CD4-positive, alpha-beta T cell treated with Interleukin-15 for 4 hours (primary cell): ENCODE measurements at places on chromosomes 11 and 22.

DNA sequence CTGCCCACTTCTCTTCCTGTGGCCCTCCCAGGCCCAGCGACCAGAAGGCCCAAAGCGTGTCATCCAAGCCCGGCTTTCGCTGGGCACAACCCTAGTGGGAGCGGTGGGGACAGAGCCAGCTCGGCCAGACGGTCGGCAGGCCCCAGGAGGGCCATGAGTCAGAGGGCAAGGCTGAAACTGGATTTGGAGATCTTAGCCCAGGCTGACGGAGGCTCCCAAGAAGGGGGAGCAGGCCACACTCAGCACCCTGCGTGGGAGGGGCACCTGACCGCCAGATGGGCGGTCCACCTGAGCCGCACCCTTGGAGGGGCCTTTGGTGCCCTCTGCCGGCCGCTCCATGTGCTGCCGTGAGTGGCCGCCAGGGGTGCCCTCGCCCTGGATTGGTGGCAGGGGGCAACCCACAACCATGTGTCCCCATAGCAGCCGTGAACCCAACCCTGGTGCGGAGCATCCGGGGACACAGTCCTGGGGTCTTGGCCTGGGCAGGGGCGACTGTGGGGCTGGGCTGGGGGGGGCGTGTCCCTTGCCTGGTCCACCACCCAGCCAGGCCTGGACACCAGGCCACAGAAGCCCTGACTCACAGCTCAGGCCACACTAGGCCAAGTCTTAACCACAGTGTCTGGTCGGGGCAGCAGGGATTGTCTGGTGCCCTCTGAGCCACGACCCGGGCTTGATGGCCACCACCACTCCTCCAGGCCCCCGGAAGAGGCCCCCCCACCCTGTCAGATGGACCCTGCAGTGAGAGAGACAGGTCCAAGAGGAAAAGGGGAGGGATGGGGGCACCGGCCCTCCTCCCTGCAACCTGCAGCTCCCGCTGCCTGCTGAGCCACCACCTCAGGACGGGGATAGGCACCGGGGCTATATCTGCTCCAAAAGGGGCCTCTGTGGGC, 19.2 kb upstream of the TALDO1 start:
- DNase-seq = peak; percentile 80

GRCh38 chr22:23142546-23143105, 836 bp upstream of the RSPH14 start:
- DNase-seq = no peak

- no peak for DNase-seq
These were observed 230.0 kb upstream of the MTNR1B start for GRCh38 chr11:92739491-92739890.

DNA sequence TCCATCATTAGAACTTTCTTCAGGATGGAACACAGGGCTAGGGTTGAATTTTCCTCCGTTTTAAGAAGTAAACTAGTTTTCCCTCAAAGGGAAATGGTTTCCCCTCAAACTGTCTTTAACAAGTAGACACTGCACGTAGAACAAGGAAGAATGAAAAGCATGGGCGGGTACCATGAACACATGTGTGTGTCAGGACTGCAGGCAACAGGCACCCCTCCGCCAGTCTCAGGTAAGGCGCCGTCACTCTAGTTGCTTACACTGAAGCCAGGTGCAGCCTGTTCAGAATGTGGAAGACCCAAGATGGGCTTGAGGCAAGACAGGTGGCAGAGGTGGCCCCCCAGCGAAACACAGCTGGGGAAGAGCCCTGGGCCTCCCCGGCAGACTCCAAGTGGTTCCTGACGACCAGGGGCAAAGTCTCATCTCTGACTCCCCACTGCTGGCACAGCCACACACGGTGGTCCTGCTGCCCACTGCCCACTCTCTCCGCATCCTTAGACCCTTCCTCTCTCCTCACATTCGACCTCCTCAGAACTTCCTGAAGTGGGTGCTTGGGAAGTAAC, 25.4 kb upstream of the MOB2 start:
- DNase-seq = no peak

- peak; percentile 70 for DNase-seq
These were observed 27.8 kb upstream of the PPARA start for GRCh38 chr22:46122511-46122971.

DNA sequence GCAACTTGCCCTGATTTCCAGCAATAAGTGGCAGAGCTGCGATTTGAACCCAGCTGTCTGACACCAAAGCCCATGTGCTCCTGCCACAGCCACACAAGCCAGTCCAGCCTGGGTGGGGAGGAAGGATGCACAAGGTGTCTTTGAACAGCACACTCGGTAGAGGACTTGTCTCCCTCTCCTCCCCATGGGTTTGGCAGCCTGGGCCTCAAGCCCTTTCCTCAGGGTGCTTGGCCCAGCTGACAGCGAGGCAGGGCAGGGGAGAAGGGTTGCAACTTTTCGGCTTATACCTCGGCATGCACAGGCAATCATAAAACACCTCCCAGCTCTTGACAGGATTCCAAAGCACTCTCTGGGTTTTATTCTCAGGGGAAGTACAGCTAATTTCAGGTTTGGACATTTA, 19.3 kb downstream of the ASPHD2 start:
- DNase-seq = no peak

DNA sequence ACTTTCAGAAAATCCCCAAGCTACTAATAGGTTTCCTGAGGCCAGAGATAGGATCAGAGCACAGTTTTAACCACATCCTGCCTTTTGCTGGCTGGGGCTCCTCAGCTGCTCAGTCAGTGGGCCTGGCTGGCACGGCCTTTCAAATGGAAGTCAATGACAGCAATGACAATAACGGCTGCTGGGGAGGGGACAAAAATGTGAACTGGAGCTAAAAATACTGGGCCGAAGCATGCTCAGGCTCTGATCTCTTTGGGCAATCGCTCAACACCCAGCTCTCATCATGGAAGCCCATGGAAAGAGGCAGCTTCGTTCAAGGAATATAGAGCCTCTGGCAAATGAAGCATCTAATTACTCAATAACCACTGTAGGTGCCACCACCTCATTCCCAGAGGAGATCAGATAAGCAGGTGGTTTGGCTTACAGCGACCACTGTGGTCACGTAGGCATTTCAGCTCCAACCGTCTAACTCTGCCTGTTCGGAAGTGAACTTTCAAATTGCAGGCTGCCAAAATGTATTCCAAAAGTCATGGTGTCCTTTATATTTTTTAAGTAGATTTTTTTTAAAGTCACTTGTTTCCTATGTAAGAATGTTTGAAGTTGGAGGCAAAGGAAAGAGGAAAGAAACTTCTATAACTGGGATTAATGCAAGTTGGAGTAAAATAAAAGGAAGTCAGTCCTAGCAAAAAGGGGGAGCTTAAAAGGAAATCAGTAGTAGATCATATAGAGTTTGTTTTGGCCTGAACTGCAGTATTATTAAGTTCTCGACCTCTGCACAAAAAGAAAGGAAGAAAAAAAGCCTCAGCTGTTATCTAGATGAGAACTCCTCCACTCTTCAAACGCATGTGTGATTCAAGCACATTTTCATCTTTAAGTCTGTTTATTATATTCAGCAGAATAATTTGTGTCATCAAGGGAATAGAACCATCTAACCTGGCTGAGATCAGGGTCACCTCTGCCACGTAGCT, 14.1 kb downstream of the WT1 start:
- peak; percentile 40 for DNase-seq

- no peak for DNase-seq
These were observed 27.3 kb upstream of the TMEM86A start for GRCh38 chr11:18671246-18671645.

- DNase-seq = no peak
These were observed 8.9 kb upstream of the CLDN5 start for GRCh38 chr22:19533049-19533626.

DNA sequence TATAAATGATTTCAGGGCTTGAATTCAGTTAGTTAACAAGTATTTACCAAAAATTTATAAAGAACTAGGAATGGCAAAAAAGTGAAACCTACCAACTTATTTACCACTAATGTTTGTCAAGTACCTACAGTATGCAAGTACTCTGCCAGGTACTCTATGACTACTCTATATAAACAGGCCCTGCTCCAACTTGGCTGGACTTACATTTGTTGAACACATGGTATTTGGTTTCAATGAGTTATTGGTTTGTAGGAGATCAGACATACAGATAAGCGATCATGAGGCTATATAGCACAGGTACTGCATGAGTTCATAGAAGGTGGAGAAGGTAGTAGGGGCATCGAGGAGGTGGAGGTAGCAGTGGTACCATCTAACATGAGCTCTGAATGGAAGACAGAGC, 159.9 kb upstream of the PDGFD start:
- DNase-seq = no peak

GRCh38 chr11:34157163-34157562, 51.7 kb downstream of the NAT10 start:
- no peak for DNase-seq

DNA sequence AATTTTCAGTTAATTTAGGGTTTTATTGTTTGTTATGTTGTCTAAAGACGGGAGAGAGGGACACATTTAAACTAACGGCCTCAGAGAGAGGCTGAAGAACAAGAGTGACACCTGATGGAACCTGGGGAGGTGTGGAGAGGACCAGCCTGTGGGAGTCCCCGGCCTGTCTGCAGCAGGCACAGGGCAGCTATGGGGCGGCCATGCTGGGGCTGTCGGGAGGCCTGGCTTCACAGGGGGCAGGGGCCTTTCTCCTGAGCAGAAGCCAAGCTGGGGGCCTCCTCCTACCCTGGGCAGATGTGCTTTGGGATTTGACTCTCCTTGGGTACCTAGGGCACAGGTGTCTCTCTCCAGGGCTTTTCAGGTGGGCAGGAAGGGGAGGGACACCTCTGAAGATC, 21.9 kb downstream of the RELT start:
- DNase-seq = no peak

DNA sequence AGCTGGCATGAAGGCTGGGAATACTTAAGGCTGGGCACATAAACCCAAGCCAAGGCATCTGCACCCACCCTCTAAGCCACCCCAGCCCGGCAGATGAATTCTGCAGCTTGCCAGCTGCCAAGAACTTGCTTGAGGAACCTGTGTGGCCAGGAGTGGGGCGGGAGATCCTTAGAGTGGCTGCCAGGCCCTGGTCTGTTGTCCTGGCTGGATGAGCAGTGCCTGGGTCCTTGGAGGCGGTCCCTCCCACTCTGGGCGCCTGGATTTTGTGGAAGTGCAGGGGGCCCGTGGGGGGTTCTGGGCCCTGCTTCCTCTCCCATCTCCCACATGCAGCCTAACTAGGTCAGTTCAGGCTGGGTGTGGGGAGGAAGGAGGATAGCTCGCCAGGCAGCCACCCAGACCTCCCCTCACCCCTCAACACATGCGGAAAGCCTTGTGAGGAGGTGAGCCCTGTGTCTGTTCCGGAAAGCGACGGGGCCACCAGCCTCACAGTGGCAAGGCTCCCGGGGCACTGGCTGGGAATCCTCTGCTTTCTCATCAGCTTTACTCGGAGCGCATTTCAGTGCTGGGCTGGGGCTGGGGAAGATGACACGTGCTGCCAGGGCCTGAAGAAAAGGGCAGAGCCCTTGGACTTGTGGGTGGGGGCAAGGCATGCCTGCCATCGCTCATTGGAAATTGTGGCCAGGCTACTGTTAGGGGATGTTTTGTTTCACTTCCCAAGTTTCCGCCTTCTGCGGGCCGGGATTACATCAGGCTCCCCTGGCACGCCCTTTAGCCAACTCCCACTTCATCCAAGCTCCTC, 8.4 kb downstream of the DAGLA start:
- no peak for DNase-seq

GRCh38 chr11:65266210-65266609, 4.4 kb downstream of the POLA2 start:
- DNase-seq = no peak

DNA sequence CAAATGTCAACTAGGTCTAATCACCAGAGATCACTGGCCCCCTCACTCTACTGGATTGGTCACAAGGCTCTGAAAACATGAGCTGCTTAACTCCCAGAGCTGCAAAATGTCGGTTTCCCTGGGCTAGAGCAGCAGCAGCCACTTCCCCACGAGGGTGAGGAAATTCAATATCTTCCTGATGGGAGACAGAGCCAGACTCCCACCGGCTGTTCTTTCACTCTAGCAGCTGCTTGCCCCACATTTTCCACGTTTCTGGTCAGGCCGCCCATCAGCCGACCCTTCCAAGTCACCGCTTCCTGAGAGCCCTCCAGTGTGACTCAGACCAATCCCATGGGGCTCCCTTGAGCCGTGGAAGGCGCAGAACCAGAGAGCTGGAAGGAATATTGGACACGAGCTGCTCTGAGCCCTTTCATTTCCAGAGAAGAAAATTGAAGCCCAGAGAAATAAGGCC, 227.0 kb downstream of the ADAMTS15 start:
- no peak for DNase-seq

DNA sequence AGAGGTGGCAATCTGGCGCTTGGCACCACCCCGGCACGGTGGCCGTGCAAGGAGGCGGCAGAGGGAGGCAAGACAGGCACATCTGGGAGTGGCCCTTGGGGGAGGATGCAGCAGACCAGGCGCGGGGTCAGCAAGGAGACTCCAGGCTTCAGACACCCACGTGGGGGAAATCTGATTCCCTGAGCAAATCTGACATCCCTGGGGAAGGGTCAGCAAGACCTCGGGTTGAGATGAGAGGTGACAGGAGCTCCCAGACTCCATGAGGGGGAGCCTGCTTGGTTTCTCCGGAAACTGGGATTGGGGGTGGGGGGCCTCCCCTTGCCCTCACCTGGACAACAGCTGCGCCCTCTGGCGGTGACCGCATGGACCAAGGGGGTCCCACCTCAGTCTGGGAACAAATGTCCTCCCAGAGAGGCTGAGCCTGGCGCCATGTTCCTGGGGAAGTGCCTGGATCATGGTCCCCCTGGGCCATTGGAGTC, 4.0 kb upstream of the RCOR2 start:
- peak; percentile 12 for DNase-seq

DNA sequence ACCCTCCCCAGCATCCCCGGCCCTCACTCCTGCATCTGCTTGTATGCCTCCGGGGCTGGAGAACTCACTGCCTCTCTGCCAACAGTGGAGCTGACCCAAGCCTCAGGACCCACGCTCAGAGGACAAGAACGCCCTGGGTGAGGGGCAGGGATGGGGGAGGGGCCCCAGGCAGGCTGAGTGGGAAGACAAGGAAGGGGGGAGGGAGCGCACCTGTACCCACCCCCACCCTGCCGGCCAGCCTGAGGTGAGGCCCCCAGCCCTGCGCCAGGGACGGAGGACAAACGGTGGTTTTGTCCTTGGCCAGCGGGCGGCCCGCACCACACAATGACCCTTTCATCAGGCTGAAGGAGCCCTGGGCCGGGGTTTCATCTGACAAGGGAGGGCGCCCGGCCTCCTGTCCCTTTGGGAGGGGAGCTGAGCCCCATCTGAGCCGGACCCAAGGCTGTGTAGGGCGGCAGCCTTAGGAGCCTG, 10.0 kb downstream of the WNT7B start:
- DNase-seq = no peak

DNA sequence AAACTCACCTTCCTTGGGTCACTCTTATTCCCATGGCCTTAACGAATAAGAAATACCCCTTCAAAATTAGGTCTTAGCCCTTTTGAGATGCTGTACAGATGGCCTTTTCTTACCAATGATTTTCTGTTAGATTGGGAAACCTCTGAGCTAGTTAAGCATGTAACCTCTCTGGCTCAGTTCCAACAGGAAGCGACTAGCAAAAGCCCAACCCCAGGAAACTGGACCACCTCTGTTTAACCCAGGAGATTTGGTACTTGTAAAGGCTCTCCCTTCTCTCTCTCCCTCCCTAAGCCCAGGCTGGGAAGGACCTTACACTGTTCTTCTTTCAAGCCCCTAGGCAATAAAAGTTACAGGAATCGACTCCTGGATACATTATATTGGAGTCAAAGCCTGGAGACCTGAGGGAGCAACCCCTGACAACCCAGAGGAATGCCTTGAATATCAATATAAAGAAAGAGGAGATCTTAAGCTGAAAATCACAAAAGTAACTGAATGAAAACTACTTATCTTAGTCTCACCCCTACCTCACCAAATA, 11.7 kb downstream of the APIP start:
- no peak for DNase-seq

GRCh38 chr22:23548501-23549197, 31.4 kb downstream of the IGLL1 start:
- no peak for DNase-seq

GRCh38 chr11:47512701-47513100, 40.2 kb downstream of the CELF1 start:
- DNase-seq = no peak
